Activated CD8-positive, alpha-beta memory T cell treated with anti-CD3 and anti-CD28 coated beads for 24 hours (primary cell): ENCODE measurements at places on chromosomes 12 and 14.

DNA sequence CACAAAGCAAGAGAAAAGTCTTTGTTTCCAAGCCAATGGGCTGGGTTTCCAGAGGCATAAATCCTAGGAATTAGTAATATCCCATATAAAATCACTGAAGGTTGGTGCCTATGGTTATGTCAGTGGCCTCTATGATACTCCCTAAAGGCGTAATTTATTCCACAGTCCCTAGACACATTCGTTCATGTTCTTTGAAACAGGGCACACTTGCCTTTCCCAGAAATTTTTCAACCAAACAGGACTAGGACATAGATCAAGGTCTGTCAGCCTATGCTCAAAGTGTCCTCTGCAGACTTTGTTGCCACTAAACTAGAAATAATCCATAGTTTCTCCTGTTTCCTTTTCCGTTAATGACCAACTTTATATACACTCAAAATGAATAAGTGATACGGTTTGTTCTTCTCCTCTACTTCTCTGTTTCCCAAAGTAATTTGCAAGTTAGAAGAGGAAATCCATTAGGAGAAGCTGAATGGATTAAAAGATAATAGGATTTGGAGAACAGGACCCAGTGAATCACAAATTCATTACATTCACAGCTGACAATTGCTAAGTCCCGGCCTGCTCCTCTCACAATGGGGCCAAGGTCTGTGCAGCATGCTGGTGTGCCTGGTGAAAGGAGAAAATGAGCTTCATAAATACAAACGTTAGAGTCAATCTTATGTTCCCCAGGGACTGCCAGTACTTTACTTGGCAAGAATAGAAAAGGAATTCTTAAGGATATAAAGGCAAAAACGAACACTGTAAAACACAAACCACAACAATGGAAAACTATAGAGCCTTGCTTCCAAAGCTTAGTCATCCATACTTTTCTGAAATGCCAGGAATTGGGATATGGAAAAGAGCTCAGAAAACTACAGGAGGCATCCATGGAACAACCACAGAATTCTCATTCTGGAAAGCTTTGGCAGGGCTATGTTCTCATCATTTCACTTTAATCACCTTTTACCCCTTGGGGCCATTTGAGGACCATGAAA is 966.2 kb downstream of the NRXN3 start:
- DNase-seq, result no peak

DNA sequence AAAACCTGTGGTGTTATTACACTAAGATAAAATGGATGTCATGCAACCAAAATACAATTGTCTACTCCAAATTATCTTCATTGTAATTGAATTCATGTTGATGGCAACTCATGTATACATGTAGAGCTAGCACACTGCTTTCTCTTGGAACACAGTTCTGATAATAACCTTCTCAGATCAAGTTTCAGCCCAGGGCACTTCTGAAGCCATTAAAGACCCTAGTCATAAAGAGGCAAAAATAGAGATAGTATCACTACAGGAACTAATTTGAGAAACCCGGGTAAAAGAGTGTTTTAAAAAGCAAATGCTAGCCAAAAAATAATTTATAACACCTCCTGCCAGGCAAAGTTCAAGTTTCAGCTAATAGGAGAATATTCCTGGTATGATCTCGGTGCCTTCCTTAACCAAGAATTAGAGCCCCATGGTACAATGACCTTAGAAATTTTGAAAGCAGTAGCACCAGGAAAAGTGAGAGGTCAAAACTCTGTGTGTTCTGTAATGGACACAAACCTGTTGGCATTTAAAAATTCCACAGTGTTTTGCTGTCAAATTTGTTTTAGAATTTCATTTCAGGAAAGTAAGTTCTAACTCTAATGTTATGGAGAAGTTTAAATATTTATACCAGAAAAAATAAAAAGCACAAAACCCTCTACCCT is 105.0 kb upstream of the FRMD6 start:
- DNase-seq, result no peak

GRCh38 chr12:127038152-127038551 is 1228.8 kb upstream of the TMEM132C start:
- no peak for DNase-seq

DNA sequence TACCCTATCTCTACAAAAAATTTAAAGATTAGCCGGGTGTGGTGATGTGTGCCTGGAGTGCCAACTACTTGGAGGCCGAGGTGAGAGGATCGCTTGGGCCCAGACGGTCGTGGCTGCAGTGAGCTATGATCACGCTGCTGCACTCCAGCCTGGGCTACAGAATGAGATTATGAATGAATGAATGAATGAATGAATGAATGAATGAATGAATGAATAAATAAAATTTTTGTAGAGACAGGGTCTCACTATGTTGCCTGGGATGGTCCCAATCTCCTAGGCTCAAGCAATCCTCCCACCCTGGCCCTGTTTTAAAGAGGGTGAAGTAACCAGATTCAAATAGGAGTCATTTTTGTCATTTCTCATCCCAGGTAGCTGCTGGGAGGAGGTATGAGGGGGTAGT is 176.2 kb upstream of the HIF1A start:
- DNase-seq, result no peak

- DNase-seq, result no peak
Measured at GRCh38 chr12:15706010-15706676, 83.0 kb downstream of the EPS8 start.

GRCh38 chr12:75599061-75599460 is 87.7 kb upstream of the KRR1 start:
- no peak for DNase-seq

DNA sequence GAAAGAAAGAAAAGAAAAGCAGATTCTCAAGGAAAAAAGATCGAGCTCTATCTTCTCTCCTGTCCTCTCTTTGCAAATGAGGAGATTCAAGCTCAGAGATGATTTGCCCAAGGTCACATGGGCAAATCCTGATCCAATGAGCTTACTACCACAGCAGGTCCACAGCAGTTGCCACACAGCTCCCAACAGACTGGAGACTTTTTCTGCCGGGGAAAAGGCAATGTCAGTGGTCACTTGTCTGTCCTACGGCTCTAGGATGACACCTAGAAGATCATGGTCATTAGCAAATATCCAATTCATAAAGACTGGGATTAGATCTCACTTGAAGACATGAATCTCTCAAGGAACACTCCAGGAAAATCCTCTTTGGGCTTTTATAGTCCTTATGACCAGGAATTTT is 58.8 kb downstream of the TTC7B start:
- no peak for DNase-seq

DNA sequence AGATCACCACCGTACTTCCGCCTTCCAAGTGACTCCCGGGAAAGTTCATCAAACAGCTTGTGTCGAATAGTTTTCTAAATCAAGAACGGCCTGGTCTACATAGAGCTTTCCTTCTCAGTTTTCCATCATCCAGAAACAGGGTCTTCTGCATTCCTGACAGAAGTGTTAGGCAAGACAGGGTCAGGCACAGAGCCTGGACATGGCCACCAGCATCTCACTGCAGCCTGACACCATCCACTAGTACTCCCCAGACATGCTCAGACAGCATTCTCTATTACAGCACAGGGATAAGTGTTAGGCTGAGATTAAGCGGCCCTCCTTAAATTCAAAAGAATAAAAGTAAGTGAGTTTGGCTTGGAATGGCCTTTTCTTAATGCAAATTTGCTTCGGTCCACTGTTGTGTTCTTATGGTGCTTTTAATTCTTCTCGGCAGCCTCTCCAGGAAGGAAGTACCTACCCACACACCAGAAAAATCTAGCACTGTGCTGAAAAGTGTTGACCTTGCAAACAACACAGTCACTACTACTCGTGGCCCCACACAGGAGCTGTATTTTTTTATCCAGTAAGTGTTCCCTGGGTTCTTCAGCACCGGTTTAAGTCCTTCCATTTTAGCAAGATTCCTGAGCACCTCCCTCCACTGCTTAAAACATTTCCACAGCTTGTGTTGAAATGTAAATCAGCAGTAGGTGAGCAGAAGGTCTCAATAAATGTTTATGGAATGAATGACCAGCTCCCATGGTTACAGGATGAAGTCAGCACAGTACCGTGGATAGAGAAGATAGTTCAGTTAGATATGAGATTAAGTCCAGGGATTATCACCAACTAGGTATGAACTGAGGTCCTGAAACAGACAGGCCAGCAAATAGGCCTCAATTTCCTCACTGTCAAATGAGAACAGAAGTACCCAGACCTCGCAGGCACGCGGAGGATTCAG is 44.1 kb downstream of the SETD3 start:
- DNase-seq, result no peak

- no peak for DNase-seq
Measured at GRCh38 chr12:115204957-115205754, 521.2 kb upstream of the TBX3 start.

GRCh38 chr14:32358781-32359180 is 29.7 kb downstream of the AKAP6 start:
- no peak for DNase-seq

DNA sequence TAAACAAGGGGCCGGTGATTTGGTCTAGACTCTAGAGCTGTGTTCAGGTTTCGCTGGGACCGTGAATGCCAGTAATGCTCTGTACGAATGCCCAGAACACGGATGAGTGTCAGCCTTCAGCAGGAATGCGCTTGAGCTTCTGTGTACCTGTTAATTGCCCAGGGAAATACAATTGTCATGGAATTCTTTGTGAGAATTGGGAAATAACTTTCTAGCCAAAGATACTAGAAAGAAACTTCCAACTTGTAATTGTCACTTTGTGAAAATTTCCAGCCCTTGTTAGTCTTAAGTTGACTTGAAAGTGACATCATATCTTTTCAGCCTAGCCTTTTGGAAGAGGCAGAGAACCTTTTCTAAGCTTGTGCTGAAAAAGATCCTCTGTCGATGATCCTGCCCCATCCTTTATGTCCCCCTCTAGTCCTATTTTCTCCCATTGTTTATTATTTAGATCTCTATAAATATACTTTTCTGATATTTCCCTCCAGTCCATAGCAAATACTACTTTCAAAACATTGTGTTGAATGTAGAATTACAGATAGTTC is 2.7 kb downstream of the CHST11 start:
- DNase-seq, result no peak

DNA sequence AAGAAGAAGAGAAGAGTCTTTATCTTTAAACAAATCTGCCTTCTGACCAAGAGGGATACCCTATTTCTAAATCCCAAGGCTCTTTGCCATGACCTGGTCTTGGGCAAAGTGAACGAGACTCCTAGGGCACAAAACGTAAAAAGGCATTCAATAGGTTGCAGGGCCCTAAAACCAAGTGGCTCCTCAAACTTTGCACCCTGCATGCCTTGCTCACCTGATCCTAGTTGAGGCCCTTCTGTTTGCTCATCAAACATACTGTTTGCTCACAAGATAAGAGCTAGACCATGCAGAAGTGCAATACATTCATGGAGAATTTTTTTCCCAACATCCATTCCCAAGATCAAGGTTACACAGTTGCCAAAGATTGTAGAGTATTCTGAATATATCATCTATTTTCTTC is 7.9 kb upstream of the PRH1 start:
- no peak for DNase-seq

DNA sequence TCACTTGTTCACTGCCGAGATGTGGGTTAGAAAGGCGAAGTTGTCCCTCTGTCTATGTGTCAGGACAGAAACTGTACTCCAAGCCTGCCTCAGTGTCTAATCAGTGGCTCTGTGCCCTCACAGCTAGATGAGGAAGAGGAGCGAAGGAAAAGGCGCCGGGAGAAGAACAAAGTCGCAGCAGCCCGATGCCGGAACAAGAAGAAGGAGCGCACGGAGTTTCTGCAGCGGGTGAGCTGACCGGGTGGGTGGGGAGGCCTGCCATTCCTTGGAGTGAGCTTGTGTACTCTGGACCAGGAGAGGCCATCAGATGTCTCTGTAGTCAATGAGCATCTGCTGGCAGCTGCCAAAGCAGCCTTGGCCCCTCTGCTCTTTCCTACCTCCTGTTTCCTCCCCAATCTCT is 33.5 kb downstream of the JDP2 start:
- DNase-seq, result no peak

DNA sequence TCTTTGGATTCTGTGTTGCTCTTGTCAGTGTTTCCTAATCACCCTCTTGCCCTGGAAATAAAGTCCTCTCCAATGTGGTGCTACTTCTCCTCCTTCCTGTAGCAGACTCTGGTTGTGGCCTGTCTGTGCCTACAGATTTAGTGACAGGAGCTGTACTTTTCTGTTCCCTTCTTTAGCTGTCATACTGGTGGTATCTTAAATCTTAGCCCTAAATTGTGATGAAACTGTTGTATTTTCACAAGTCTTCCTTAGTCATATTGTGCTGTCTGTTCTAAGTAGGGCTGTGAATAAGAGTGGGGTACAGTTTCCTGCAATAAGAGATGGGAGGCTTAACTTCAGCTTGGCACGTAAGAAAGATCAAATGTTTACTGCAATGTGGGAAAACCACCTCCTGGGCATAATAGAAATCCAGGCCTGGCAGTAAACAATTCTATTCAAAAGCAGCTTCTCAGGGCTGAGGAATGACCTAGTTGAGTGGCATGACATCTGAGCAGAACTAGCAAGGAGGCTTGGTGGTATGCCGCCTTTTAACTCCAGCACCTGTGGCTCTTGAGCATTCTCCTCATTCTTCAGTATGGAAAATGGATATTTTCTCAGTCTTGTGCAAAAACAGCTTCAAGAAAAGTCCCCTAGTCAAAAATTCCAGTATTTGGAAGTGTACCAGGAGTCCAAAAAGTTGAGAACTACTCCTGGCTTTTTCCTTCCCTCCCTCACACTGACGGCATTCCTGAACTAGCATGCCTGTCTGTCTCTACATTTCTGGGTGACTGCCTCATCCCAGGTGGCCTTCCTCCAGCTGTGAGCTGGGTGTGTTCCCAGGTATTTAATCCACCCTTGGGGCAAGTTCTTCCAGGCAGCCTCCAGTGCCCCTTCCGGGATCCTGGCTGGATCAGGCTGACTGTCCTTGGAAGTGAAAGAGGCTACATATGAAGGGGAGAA is 19.5 kb downstream of the ANO6 start:
- DNase-seq, result no peak

GRCh38 chr12:21370845-21371449 is 1.8 kb upstream of the IAPP start:
- DNase-seq, result no peak

GRCh38 chr14:102096569-102097188 is 9.8 kb upstream of the HSP90AA1 start:
- peak; percentile 86 for DNase-seq

DNA sequence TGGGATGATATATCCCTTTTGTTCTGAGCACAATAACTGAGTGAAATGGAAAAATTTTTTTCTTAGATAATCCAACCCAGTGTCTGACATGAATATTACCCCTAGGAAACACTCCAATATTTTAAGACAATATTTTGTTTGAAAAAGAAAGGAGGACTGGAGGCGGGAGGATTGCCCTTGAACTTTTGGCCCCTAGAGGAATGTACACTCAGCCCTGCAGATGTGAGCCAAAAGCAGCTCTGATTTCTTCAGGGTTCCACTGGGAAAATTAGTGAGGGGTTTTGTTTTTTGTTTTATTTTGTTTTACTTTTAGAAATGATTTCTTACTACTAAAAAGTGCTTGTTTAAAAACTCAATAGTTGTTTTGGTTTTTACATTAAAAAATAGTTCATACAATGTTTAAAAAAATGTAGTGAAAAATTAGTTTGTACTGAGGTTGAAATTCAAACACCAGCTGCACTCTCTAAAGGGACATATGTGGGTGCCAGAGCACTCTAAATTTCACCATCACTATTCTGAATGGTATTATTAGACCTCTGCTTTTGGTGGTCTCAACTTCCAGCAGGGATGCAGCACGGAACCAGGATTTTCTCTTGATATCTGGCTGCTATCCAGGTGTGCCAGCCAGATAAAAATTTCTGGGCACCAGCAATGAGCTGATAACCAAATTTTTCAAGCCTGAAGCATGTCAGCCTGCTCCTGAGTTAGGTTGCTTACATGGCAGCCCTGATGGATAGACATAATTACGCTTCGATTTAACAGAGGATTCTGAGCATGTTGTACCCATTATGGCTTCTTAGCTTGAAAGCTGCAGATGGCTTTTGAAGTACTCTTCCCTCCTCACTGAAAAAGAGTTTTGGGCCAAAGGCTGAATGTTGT is 141.9 kb downstream of the ANO6 start:
- no peak for DNase-seq
